ENCODE measurements at places on chromosomes 4 and X.
A peak's percentile ranks its signal among the peaks of the same experiment; 100 is the strongest.

DNA sequence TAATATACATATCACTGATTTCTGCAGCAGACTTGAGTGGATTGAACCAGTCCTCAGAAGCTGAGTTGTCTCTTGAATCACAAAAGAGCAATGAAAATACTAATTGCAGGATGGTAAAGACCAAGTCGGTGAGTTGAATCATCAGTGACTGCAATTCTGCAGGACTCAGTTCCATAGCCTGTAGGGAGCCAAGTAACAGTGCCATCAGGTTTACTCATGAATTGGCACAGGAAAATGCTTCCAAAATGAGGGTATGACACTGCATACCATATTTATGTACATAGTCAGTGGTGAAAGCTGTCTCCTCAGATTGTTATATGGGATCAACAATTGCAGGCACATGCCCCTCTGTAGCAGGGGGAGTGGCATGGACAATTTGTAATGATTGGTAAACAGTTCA lies 192.8 kb downstream of the CCNG2 start:
- DNase-seq: no peak

- DNase-seq: no peak
Observed at GRCh38 chr4:124372916-124373315, 339.6 kb downstream of the ANKRD50 start.

DNA sequence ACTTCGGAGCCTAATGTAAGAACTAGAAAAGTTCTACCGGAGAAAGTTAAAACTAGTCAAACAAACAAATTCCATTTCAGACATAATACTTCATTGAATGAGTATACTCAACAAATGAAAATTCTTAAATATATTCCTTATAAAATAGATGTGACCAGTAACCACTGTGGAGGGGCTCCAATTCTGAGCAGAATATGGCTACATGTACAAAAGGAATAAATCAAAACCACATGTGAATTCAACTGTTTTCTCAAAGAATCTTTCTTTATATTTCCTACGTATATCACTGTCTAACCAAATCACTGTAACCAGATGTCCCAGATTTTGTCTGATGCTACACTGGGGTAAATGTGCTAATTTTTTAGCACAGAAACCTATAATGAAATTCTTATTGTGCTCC lies 49.0 kb downstream of the HTN1 start:
- no peak for DNase-seq

DNA sequence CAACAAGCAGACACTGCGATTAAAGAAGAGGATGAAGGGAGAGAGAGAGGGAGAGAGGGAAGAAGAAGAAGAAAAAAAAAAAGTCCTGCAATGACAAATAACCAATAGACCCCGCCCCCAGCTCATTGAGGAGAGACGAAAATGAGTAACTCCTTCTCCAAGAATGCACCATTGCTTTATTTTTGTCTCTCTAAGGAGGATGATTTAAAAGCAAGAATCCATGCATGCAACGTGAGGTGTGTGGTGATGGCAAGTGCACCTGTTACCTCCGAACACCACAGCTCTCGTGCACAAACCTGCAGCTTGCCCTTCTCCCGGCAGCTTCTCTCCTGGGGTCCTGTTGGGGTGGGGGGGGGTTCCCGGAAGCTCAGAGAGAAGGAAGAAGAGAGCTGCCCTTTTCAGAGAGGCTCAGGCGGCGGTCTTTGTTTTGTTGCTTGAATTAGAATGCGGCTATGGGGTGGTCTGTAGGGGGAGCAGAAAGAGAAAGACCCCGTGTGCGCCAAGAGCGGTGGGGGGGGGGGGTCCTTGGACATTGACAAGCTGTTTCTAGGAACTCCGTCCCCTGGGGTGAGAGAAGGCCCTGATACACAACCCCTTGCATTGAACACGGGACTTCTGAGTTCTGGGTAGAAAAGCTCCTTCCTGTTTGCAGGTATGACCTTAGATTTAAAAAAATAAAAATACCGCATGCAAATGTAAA lies 100.7 kb downstream of the CRLF2 start:
- DNase-seq: no peak

GRCh38 chr4:65249111-65249510 lies 421.2 kb downstream of the EPHA5 start:
- DNase-seq: no peak

DNA sequence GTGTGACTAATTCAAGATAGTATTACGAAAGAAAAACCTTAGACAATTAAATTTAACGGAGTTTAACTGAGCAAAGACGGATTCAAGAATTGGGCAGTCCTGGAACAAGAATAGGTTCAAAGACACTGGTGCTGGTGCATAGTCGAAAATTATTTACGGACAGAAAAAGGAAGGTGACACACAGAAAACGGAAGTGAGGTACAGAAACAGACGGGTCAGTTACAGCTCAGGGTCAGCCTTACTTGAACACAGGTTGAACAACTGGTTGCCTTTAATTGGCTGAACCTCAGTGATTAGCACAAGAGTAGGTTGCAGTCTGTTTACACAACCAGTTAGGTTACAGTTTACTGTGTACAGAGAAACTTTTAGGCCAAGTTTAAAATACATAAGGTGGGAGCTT lies 31.5 kb downstream of the KLHL8 start:
- no peak for DNase-seq

GRCh38 chr4:7976025-7976424 lies 36.4 kb upstream of the AFAP1 start:
- DNase-seq: no peak

DNA sequence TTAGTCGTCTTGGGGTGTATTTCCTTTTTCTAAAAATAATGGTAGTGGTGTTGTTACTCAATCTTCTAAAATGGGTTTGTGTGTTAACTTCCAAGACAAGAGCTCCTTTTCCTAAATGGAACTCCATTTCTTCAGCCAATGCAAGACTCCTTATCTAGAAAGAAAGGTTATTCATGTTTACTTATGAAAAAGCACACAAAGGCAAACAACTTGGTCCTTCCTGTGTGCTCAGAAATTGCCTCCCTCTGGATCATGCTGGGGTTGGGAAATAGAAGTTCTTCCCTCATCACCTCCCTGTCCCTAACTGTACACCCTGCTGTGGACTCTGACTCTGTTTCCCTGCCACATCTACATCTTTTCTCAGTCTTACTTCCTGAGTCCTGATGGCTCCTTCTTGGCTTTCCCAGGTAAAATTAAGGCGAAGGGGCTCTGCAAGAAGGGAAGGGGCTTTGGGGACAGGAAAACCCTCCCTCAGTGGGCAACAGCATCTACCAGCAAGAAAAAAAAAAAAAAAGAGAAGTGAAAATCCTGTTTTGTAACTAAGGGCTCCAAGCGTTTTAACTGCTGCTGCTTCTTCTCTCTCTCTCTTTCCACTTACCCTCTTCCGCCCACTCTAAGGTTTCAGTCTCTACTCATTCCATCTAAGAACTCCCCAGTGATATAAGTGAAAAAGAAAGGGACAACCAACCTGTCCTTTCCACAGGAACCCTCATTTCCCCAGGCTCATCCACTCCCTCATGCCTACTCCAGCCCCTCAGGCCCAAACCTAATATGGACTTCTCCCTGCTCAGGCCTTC lies 19.8 kb upstream of the TASL start:
- peak; percentile 51 for DNase-seq

GRCh38 chr4:19945979-19946380 lies 305.7 kb upstream of the SLIT2 start:
- DNase-seq: no peak

- peak; percentile 28 for DNase-seq
Observed at GRCh38 chr4:36385951-36386571, 104.6 kb downstream of the DTHD1 start.

DNA sequence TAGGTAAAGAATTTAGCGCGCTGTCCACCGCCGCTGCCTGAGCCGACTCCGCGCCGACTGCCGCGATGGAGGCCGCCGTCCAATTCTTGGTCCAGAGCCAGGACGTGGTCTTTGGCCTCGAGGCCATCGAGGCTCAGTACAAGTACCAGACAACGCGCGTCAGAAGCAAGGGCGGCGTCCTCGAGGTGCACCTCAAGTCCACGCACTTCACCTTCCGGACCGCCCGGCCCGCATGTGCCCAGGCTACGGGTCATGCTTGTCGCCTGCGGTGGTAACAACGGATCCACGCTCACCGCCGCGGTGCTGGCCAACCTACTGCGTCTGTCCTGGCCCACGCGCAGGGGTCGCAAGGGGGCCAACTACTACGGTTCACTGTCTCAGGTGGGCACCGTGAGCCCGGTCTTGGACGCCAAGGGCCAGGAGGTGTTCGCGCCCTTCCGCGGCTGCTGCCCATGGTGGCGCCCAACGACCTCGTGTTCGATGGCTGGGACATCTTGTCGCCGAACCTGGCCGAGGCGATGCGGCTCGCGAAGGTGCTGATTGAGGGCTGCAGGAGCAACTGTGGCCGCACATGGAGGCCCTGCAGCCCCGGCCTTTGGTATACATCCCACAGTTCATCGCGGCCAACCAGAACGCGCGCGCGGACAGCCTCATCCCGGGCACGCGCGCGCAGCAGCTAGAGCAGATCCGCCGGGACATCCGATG lies 128.0 kb downstream of the ANAPC4 start:
- no peak for DNase-seq

- no peak for DNase-seq
Observed at GRCh38 chrX:82734140-82734539, 774.0 kb upstream of the POU3F4 start.

GRCh38 chrX:148500423-148501385 lies at the start of gene AFF2:
Gene AFF2, plus strand, starts transcription at chrX:148500617. Its CDS starts 481 bp downstream, at chrX:148501098.
- peak; percentile 35 for DNase-seq

GRCh38 chr4:180823108-180823507 lies 1420.1 kb upstream of the TENM3 start:
- DNase-seq: no peak

DNA sequence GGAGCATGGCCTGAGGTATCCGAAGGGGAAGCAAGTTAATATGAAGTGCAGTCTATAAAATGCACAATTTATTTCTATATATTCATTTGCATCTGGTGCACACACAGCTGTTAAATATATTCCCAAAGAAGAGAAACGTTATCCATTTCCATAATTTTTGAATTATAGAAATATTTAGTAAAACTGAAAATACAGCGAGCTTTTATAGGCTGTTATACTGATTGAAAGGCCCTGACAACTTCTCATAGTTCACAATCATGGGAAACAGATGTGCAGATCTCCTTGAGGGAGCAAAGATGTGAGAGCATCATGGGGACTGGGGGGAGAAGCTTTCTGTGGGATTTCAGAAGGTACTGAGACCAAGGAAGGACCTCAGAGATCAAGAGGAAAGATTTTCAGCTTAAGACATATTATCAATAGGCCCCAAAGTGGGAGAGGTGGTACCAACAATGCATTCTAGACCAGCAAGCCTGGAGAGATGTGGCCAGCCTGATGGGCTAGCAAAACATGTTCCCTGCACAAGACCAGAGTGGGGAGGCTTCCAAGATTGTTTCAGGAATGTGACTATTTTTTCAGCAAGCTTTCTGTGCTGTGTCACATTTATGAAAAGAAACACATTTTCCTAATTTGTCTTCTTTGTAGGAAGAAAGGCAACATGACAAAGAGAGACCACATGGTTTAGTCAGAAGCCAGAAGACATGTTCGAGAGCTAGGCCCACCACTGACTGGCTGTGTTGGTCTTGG lies 256.0 kb upstream of the SFRP2 start:
- DNase-seq: no peak

- DNase-seq: no peak
Observed at GRCh38 chr4:20532116-20532790, 168.0 kb upstream of the PACRGL start.

- no peak for DNase-seq
Observed at GRCh38 chr4:71732706-71733105, 51.2 kb downstream of the GC start.

GRCh38 chrX:23888887-23889501 lies 18.7 kb downstream of the APOO start:
- no peak for DNase-seq

- no peak for DNase-seq
Observed at GRCh38 chr4:119602366-119602765, 26.2 kb downstream of the PDE5A start.

DNA sequence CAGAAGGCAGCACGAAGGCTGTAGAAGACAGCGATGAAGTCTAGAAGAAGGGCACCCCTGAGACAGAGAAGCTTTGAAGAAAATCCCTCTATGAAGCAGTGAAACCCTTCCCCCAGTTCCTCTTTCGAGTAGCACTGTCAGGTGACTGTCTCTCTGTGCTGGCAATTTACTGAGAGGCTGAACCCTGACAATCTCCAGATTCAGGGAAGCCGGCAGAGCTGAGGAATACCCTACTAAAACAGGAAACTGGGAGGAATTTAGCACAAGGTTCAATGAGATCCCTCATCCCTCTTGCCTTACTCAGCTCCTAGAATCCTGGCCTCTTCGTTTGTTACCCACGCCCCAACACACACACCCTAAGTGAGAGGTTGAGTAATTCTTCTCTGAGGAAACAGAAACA lies 239.7 kb upstream of the NOCT start:
- no peak for DNase-seq

GRCh38 chrX:4263030-4263803 lies 549.8 kb upstream of the PRKX start:
- peak; percentile 3 for DNase-seq

- no peak for DNase-seq
Observed at GRCh38 chrX:69103539-69103938, 61.7 kb downstream of the PJA1 start.

DNA sequence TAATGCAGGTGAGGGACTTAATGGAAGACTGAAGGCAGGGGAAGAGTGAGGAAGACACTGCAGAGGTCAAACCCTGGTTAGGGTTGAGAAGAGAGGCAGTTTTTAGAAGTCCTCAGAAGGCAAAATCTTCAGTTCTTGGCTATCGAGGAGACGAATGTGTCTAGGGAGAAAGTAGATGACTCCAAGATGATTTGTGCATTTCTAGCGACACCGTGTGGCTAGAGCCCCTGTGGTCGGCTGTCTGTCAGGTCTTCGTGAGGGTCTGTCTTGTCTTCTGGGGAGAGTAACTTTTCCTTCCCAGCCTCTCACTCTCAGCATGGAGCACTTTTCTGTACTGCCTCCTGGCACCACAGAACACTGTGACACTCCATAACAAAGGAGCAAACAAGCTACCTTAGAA lies 458.1 kb downstream of the STIM2 start:
- peak; percentile 3 for DNase-seq

DNA sequence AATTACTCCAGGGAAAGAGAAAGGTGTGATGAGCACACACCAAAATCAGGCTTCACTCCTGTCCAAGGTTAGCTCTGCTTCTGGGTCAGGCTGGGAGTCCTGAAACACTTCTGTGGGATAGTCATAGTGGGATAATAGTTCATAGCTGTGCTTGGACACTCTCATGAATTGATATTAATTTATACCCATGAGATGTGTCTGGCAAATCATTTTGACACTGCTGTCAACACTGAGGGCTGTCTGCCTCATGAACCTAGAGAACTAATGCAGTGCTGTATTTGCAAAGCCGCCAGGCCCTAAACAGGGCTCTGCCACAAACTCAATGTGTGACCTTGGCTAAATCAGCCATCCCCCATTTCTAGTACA lies 24.5 kb upstream of the PGRMC1 start:
- DNase-seq: no peak

DNA sequence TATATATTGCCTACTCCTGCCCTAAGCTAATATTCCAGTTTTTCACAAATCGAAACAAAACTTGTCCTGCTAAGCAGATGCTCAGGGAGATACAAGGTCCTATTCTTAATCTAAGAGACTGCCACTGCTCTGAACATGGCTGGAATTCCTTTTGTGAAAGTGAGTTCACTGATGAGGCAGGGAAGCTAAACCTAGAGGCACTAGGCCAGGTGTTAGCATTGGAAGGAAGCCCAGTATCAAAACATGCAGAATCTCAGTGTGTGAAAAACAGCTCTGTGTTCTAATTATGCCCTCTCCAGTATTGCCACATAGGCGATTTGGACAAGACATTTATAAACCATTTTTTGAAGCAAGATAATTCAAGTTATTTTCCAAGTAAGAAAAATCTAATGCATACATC lies 47.6 kb downstream of the ABCG2 start:
- no peak for DNase-seq
